Right renal cortex interstitium (tissue), 3 donors: ENCODE measurements at places on chromosomes 4 and X. TPM values are rescaled to one million over a fixed set of nuclear protein-coding genes. Genes with fewer than 3 reads are reported as not detected.

The GUCY1B1 gene
- 80.9 TPM for polyA plus RNA-seq

The SPANXA2 gene
- not detected for polyA plus RNA-seq

GRCh38 chrX:103552236-103552635 is 32.9 kb upstream of the RAB40A start:
- no peak for DNase-seq

- DNase-seq = no peak
Observed at GRCh38 chr4:134343081-134343480, 141.5 kb upstream of the PABPC4L start.

GRCh38 chrX:152897222-152898131 is at the start of gene ZNF185:
Gene ZNF185, plus strand, starts transcription at chrX:152898067. Its CDS starts 16,423 bp downstream, at chrX:152914490.
- DNase-seq = no peak

GRCh38 chr4:153207567-153207966 is 3.3 kb downstream of the TRIM2 start:
- no peak for DNase-seq

DNA sequence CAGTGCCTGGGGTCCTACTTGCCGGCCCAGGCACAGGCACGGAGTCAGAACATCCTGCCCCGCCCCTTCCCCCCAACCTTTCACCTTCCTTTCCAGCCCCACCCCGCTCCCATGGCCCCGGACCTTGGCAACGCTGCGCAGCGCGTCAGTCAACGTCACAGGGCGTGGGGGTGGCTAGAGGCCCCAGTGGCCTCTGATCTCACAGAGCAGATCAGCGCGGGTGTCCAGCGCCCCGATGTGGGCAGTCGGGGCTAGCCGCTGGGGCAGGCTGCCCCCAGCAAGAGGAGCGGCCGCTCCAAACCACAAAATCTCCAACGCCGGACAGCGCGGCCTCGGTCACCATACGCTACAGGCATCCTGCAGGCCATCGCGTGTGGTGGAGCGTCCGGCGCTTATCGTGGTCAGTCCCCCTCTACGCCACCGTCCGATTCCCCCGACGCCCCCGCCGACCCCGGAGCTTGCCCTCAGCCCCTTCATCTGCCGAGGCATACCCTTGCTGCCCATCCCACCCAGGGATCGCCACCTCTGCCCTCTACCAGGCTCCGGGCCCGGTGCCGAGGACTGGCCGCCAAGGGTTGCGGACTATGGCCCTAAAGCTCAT is 69.6 kb upstream of the APOOL start:
- no peak for DNase-seq

DNA sequence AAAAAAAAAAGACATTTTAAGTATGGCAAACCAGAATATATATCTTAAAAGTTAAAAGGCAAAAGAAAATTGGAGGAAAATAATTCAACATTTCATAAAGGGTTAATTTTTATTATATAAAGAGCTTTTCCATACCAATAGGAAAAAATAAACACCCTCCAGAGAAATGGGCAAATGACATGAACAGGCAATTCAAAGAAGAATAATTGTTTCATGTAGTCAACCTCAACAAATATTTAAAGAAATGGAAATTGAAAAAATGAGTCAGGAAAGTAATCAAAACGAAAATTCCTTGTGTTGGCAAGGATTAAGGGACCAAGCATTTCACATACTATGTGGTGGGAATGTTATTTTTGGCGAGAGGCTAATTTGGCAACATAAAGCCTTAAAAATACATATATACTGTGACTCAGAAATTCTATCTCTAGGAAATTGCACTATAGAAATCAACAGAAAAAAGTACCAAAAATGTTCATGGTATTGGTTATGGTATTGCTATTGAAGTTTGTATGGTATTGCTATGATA is 87.6 kb downstream of the HAUS3 start:
- no peak for DNase-seq

The NSG1 gene
- 4.5 TPM for polyA plus RNA-seq

DNA sequence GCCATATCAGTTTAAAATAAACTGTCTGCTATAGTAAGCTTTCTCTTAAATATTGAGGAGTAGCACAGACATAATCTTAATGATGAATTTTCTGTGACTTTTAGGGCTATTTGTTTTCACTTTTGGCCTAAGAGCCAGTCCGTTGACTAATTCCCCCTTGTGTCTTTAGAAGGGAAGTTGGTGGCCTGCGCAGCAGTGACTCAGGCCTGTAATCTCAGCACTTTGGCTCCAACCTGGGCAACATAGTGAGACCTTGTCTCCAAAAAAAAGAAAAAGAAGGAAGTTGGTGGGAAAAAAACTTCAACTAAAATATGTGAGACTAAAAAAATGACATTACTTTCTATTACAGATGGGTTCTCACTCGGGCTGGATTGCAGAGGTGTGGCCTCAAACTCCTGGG is 3.4 kb downstream of the NCAPG start:
- DNase-seq = no peak

The LPAR4 gene
- 17.3 TPM for polyA plus RNA-seq

DNA sequence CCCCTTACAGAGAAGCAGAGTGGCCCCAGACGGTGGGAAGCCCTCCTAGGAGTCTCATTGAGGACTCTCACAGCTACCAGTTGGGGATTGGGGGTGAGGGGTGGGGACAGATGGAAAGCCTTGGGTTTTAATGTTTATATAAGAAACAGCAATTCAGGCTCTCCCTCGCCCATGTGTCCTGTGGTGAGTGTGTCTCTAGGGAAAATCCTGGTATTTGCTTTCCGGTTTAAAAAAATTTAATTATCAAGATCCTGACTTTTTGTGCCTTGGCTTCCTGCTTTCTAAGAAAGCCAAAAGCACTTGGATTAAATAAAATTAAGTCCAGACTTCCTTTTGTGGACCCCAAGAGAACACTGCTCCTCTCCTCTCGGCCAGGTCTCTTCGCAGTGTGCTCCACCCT is 93.8 kb downstream of the SOWAHB start:
- no peak for DNase-seq

The OPN1MW3 gene
- not detected for polyA plus RNA-seq

The PITX2 gene
- 3.2 TPM for polyA plus RNA-seq

GRCh38 chrX:97858592-97858991 is 974.9 kb downstream of the RPA4 start:
- DNase-seq = no peak

GRCh38 chr4:122901247-122902010 is 21.0 kb downstream of the NUDT6 start:
- no peak for DNase-seq

The HHIP gene
- 2.3 TPM for polyA plus RNA-seq

The CDKL2 gene
- 11.3 TPM for polyA plus RNA-seq

The HGFAC gene
- 0.85 TPM for polyA plus RNA-seq

DNA sequence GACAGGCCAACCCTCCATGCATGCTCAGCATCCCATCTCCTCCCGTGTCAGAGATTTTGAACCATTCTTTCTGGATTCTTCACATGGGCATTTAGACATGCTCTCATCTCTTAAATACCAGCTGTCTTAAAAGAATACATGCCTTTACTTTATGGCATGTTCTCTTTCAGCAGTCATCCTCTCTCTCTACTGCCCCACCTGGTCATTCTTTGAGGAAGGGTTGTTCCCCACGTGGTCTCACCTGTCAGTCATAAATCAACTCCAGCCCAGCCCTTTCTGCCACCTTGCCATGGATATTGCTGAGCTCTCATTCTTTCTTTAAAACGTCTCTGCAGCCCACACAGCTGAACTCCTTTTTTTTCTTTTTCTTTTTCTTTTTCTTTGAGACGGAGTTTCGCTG is 111.3 kb downstream of the ARHGAP10 start:
- no peak for DNase-seq

DNA sequence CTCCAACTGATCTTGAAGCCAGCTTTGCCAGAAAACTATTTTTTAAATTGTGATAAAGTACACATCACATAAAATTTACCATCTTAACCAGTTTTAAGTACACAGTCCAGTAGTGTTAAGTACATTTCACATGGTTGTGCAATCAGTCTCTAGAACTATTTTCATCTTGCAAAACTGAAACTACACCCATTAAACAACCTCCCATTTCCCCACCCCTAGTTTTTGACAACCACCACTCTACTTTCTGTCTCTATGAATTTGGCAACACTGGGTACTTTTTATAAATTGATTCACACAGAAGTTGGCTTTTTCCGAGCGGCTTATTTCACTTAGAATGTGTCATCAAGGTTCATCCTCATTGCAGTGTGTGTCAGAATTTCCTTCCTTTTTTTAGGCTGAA is 31.0 kb downstream of the TRPC5 start:
- DNase-seq = no peak

- no peak for DNase-seq
Observed at GRCh38 chr4:107261241-107261874, 225.2 kb upstream of the DKK2 start.

The CTAG1A gene
- polyA plus RNA-seq = not detected

The GAGE12E gene
- not detected for polyA plus RNA-seq

The ZXDB gene
- 11.3 TPM for polyA plus RNA-seq
